ENCODE measurements at places on chromosomes 2 and 18. TPM values are rescaled to one million over a fixed set of nuclear protein-coding genes. Genes with fewer than 3 reads are reported as not detected.

The CELF4 gene
- 0.13 TPM for total RNA-seq

The FTCDNL1 gene
- total RNA-seq: 0.38 TPM

The LBH gene
- 52.0 TPM for total RNA-seq

The GNLY gene
- total RNA-seq: not detected

The KCNF1 gene
- total RNA-seq: 3.6 TPM

The ATG16L1 gene
- total RNA-seq: 26.6 TPM

- no peak for DNase-seq
Measured at GRCh38 chr18:9561759-9562158, 52.6 kb downstream of the PPP4R1 start.

DNA sequence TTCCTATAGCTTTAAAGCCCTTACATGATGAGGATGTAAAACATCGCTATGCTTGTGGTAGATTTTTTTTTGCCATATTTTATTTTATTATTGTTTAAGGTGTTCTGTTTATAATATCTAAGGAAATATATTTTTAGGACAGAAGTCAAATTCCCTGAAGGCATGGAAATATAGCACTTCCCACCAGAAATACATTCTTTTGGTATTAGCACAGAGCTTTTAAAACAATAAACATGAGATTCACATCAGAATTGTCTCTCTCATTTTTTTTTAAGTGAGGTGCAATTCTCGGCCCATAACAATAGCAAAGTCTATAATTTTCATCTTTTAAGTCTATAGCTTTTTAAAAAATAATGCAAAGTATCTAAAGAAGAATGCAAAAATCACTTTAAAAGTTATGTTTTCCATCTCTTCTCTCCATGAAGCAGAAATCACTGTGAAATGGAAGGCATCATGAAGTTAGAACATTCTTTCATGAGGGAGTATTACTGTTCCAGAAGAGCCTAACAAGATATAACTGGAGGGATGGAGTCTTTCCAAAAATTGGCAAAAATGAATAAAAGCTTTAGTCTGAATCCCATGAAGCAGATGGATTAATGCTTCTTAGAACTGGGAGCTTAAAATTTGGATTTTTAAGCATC is 283.6 kb upstream of the TRIB2 start:
- DNase-seq: peak; percentile 45

GRCh38 chr2:190170673-190171072 is 108.1 kb upstream of the MSTN start:
- DNase-seq: no peak

DNA sequence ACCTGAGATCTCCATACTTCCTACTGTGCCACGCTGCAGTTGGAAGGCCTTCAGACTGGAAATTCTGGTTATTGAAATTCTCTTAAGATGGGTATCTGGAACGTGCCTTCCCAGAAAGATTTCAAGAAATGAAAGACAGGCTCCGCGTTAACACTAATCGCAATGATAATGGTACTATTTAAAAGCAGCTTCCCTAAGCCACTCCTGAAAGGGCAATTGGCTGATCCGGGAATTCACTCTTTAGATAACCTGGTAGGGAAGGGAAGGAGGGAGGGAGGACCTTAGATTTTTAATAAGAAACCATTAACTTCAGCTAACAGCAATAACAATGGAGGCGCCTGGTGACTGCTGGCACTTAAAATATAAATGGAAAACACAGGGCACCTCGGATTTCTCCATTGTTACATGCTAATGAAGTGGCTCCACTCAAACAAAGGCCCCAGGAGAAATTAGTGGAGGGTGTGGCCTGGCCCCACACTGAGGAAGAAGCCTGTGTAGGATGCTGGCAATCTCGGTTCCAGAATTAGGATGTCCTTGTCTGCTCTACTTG is 22.5 kb upstream of the MTA3 start:
- no peak for DNase-seq

DNA sequence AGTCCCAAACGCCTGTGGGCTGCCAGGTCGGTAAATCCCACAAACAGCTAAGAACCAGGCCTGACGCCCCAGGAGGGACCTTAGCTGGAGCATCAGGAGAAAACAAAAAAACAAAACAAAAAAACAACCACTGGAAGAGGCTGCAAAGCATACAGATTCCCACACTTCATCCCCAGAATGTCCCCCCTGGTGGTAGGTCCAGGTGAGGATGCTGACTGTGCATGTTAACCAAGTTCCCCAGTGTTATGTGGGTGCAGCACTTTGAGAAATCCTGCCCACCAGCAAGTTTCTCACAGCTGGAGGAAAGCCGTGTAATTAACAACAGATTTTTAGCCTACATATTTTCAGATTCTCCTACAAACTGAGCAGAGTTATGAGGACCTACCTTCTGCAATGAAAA is 15.1 kb downstream of the ST3GAL5 start:
- no peak for DNase-seq

DNA sequence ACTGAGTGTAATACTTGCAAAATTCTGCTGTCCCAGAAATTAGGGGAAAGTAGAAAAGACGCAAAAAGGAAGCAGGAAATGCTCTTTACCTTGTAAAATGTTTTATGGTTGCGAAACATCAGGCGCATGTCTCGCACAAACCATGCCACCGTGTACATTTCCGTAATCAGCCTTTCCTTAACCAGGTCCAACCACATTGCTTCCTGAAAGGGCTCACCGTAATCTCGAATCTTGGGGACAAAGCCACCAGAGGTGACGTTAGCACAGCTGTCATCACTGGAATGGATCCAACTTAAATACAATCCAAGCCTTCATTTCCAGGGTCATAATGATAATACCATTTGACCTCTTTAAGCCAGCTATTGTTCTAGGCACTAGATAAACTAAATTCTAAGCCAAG is 49.3 kb downstream of the SP110 start:
- peak; percentile 94 for DNase-seq

- DNase-seq: peak; percentile 62
Measured at GRCh38 chr2:18991177-18992168, 366.9 kb downstream of the OSR1 start.

DNA sequence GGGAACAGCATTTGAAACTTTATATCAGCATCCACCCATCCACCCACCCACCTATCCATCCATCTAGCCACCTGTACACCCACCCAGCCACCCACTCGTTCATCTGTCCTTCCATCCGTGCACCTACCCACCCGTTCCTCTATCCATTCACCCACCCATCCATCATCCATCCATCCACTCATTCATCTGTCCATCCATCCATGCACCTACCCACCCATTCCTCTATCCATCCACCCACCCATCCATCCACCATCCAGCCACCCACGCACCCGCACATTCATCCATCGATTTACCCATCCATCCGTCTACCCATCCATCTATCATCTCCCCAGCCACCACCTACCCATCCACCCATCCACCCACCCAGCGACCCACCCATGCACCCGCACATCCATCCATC is 24.8 kb downstream of the LDLRAD4 start:
- DNase-seq: no peak

GRCh38 chr2:26251893-26252292 is 7.2 kb downstream of the HADHB start:
- DNase-seq: peak; percentile 10

- DNase-seq: no peak
Measured at GRCh38 chr2:158099716-158100115, 2.0 kb upstream of the UPP2 start.
